ENCODE measurements at places on chromosomes 7 and 10. TPM values are rescaled to one million over a fixed set of nuclear protein-coding genes. Genes with fewer than 3 reads are reported as not detected.

- peak; percentile 39 for DNase-seq
These were observed 38.8 kb downstream of the TMEM270 start for GRCh38 chr7:73899731-73900142.

DNA sequence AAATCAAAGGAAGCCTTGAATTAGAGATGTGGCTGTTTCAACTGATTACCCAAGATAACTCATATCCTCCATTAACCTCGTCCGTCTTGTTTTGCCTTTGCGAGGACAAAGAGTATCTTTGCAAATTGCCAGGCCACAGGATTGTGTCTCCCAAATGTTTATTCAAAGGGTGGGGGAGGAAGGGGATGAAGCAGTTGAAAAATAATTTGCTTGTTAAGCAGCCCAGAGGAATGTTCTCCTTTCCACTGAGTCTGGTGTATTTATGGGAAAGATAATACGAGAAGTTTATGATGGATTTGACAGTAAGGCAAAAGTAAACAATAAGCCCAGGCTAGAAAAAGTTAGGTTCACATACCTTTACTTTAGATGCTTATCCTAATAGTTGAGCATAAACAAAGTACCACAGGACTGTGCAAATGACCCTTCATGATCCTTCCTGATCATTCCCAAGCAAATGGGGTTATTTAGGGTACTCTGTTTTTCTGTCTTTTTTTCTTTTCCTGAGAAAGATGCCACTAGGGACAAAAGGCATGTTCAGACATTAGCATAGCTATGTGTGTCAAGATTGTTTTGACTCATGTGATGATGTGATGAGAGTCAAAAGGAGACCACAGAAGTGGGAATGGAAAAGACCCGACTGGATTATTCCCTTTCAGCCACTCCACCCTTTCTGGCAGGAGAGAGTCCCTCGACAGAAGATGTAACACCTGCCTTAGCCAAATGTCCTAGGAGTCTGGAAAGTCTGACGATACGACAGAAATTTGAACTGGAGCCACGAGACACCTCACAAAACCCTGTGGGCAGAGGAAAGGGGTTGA lies 243.0 kb upstream of the GLI3 start:
- no peak for DNase-seq

DNA sequence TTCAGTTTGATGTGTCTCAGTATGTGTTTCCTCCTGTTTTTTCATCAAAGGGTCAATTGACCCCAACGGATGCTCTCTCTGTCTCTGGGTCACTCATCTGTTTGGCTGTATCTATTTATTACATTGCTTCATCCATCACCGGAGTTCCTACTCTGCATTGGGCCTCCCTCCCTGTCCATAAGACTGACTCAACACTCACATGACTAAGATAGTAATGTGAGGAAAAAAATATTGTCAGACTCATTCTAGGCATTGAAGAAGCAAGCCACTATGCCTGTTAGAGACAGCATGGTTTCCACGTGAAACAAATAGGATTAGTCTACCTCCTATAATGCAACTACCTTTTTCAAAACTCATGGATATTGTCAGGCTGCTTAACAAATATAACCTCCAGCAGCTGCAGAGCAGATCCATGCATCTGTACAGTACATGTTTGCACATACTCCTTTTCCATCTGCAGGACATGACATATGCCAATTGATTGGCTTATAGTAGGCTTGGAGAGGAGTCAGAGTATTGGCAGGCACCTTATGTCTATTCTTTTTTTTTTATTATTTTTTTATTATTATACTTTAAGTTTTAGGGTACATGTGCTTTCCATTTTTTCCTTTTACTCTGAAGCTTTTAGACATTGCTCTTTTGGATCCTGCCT lies 275.2 kb downstream of the LRRTM3 start:
- no peak for DNase-seq

DNA sequence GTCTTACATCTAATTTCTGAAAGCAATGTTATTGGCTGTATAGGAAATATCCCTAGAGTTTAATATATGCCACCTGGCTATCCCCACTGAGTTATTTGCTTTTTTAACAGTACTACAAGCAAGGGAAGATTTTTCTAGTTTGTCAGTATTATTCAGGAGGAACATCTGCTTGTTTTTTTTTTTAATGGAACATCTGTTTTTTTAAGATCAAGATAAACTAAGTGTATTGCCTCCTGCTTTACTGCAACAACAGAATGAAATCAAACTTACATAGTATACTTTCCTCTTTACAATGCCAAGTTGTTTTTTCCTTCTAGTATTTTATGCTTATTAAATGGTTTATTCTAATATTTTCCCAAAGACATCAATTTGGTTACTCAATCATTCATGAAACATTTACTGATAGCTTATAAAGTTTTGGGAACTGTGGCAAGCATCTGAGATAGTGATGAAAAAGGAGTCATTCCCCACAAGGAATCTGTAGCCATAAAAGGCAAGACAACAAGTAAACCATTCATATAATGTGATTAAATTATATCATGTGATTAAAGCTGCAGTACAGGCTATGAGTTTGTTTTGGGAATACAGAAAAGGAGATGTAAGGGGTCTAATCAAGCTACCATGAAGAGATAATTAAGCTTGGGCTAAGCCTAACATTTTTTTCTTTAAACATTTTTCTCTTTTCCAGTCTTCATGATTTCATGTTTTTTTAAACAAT lies 17.4 kb downstream of the MTPN start:
- no peak for DNase-seq

GRCh38 chr10:15335508-15335907 lies 35.6 kb downstream of the FAM171A1 start:
- no peak for DNase-seq

DNA sequence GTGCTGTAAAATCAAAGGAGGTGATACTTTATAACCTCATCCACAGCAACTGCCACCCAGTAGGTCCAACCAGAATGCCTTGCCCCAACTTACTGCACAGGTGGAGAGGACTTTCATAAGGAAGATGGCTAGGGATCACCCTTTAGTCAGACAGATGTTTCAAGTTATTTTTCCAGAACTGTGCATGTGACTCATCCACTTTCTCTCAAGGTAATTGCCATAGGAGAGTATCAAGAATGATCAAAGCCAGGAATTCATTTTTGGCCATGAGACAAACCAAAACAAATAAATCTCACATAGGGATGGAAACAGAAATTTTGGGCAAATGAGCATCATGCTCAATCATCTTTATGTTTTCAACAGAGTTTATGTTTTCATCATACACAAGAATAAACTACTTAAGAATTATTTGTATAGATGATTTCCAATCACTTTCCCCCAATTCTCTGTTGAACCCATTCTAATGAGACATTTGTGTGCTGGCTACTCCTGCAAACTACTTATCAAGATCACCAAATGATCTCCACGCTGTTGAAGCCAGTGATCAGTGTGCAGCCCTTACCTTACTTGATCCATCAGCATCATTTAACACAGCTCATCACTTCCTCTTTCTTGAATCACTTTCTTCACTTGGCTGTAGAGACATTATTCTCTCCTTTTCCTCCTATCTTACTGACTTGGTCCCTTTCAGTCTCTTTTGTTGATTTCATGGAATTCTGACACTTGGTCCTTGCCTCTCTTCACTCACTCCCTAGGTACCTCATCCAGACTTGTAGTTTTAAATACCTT lies 74.0 kb downstream of the SLC16A9 start:
- no peak for DNase-seq

DNA sequence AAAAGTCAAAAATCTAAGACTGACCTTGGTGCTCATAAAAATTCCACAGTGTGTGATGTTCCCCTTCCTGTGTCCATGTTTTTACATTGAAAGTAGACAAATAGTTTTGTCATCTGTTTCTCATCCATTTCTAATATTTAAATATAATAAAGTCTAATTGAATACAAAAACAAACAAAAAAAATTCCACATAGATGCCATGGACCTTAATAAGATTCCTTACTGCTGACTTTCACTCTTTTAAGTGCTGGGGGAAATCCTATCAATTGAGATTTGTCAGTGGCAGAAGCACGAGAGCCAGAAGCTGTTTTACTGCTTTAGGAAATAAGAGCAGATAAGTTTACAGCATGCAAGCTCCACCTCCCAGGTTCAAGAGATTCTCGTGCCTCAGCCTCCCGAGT lies 310.0 kb downstream of the ABCA13 start:
- DNase-seq = no peak

The LDB3 gene
- total RNA-seq = 32.5 TPM

The GPR37 gene
- 1.1 TPM for total RNA-seq

The NCAPG2 gene
- total RNA-seq = 3.7 TPM

The MAGI2 gene
- total RNA-seq = 1.6 TPM

The CLDN3 gene
- 1,655 TPM for total RNA-seq
